Hematopoietic multipotent progenitor cell treated with erythropoietin and hydrocortisone succinate and interleukin-3 and kit ligand, for 8 days (in vitro differentiated cells): ENCODE measurements at places on chromosomes 2 and 18.
A peak's percentile ranks its signal among the peaks of the same experiment; 100 is the strongest.

DNA sequence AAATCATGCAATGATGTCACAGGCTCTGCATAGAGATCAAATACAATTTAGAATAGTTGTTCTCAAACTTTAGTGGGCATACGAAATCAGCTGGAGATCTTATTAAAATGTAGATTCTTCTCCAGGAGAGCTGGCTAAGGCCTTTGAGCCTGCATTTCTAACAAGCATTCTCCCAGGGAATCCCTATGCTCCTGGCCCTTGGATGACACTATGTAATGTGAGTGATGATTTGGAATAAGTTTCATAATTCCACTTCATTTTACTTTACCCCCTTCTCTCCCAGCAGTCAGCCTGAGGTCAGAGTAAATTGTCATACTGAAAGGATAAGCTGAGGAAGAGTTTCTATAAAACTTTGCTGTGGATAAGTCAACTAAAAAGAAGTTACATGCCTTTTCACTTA, 189.1 kb downstream of the UBE2E3 start:
- no peak for DNase-seq

- DNase-seq: no peak
These were observed 152.9 kb upstream of the DNMT3A start for GRCh38 chr2:25494616-25495015.

DNA sequence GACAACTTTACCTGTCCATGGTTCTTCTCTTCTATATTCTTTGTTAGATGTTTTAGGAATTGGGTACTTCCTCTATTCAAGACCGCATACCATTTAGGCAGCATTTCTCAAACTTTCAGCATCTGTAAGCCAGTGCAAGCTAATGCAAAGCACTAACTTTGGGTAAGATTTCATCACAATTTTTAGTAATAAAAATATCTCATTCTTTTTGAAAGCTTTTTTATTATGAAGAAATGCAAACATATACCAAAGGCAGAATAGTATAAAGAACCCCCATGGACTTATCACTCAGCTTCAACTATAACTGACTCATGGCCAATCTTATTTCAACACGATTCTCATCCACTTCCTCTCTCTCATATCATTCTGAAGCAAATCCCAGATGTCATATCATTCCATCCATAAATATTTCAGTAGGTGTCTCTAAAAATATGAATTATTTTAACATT, 32.9 kb downstream of the INO80C start:
- DNase-seq: peak; percentile 49

- no peak for DNase-seq
These were observed 33.5 kb downstream of the ZNF532 start for GRCh38 chr18:58898010-58898799.
